ENCODE measurements at places on chromosomes 13 and 19. TPM values are rescaled to one million over a fixed set of nuclear protein-coding genes. Genes with fewer than 3 reads are reported as not detected.

ZNF730 gene
- 1.5 TPM for total RNA-seq

LGI4 gene
- not detected for total RNA-seq

DNA sequence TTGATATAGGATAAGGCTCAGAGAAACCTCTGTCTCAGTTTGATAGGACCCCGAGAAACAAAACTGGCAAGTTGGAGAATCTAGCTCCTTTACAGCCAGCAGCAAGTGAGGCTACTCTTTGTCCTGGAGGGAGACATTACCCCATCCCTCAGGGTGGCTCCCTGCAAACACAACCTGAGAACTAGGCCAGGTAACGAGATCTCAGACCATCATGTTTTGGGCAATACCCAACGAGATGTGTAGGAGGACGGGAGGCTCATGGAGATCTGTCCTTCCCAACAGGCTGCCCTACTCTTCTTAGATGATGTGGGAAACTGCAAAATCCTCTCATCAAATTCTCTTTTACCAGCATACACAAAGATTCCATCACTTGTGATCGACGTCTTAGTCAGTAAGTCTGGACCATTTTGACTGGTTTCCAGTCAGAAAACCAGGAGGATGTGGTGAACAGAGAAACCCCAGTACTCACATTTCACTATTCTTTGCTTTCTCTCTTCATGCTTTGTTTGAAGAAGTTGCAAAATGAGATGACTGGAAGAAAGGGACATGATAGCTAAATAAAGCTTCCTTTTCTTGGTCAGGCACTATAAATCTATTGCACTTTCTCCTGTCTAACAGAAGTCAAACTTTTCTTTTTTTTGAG is 6.0 kb upstream of the CTU1 start:
- no peak for DNase-seq

DNA sequence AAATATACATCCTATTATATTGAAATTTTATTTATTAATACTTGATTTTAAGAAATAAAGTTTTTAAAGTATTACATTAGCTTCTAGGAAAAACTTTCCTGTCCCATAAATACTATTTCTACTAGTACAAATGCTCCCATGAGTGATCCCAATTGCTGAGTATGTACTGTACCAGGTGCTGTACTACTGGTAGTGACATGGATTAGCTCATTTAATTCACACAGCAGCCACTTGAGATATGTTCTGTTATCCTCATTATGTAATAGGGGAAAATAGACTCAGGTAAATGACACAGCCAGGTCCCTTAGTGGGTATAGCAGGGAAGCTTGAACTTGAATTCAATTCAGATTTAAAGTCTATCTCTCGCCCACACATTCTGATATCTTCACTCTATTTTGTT is 363.1 kb downstream of the FGF14 start:
- DNase-seq = no peak

DNA sequence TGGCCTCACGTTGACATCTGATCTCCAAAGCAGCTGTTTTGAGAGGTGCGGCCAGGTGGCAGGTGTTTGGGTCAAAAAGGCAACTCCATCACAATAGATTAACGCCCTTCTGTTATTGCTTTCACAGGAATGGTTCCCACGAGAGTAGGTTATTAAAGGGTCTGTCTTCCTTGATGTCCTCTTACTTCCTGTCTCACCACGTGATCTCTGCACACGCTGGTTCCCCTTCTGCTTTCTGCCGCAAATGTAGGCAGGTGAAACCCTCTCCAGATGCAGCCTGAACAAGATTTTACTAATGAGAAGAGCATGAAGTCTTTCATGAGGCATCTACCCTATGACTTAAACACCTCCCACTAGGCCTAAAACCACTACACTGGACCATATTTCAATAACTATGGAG is 22.8 kb upstream of the ZNF564 start:
- no peak for DNase-seq

DNA sequence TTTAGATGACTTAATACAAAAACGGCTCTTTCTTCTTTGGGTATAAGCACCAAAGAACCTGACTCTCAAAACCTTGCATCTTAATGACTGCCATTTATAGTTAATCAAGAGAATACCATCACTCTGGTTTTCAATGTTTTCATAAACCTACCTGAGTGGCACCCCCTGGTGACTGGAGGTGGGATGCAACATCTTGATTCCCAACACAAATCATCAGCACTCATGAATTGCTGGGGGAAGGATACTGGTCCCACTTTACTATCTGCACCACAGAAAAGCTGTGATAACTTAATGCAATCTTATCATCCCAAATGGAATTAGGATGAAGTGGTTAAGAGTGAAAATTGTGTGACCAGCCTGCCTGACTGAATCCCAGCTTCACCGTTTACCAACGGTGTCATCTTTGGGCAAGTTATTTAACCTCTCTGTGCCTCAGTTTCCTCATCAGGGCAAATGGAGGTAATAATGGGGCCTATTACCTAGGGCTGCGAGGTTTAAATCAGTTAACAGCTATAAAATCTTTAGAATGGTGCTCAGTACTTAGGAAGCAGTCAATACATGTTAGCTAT is 366.4 kb downstream of the KLF12 start:
- DNase-seq = no peak

- DNase-seq = no peak
Measured at GRCh38 chr19:31693933-31694269, 344.7 kb upstream of the TSHZ3 start.

DNA sequence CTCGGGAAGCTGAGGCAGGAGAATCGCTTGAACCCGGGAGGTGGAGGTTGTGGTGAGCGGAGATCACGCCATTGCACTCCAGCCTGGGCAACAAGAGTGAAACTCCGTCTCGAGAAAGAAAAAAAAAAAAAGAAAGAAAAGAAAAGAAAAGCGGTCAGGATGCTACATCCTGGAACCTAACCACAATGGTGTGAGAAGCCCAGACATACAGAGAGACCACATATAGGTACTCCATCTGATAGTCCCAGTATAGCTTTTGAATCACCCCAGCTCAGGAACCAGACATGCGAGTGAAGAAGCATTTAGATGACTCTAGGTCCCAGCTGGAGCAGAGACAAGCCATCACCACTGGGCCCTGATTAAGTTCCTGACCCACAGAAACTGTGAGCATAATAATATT is 3.2 kb downstream of the IFNL1 start:
- no peak for DNase-seq

DNA sequence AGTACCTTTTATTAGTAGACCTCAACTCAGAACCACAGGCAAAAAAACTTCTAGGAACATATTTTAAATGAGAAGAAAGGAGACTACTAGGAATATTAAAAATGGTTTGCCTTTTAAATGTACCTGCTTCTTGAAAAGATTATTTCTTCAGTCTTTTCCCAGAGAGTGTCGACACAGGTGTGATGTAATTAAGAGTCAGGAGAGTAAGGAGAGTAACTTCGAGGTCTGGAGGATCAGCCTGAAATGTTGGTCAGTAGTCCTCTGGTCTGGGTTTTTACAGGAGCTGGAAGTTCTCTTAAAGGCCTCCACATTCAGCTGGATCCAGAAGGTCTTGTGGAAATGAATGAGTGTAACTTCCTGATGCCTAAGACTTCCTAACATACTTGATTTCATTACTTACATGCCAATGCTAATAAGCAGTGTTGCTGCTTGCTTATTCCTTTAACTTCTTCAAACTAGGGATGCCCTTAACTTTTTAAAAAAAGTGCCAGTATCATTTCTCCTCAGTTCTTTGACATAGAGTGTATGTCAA is at the start of gene KCTD4:
KCTD4 (minus strand) TSS at position 345 of the 532 bp plus-strand sequence. CDS start 6,478 bp downstream, outside the sequence.
- DNase-seq = no peak

GRCh38 chr19:11005521-11005920 is 44.7 kb downstream of the SMARCA4 start:
- no peak for DNase-seq

DNA sequence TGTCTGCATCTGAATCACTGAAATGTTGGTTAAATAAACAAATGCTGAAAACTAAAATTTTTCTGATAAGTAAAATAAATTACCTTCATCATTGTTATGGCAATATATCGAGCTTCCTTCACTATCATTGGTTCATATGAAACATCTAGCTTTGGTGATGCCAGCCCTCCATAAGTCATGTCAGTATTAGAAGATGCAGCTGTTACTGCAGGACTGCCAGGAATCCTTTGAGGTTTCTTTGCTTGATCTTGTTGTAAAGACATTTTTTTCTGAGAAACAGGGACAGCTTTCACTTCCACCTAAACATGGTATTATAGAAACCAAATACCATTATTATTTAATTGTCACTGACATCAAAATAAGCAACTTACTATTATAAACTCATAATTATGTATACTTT is 123.7 kb upstream of the FBXL3 start:
- DNase-seq = no peak

- DNase-seq = no peak
Measured at GRCh38 chr13:110630566-110631119, 15.3 kb downstream of the NAXD start.

GRCh38 chr13:48542581-48543341 is 9.9 kb upstream of the RCBTB2 start:
- no peak for DNase-seq
